Occipital lobe (tissue), 3 donors: ENCODE measurements at places on chromosomes 1 and 21. TPM values are rescaled to one million over a fixed set of nuclear protein-coding genes. Genes with fewer than 3 reads are reported as not detected.

Gene LRRC39
- total RNA-seq = 8.0 TPM

Gene CDC42BPA
- total RNA-seq = 202 TPM

Gene BRDT
- not detected for total RNA-seq

Gene C1orf185
- total RNA-seq = not detected

- DNase-seq = no peak
Measured at GRCh38 chr1:33005117-33005837, 31.4 kb downstream of the AK2 start.

- no peak for DNase-seq
Measured at GRCh38 chr1:2481885-2482284, 5.8 kb downstream of the PLCH2 start.

DNA sequence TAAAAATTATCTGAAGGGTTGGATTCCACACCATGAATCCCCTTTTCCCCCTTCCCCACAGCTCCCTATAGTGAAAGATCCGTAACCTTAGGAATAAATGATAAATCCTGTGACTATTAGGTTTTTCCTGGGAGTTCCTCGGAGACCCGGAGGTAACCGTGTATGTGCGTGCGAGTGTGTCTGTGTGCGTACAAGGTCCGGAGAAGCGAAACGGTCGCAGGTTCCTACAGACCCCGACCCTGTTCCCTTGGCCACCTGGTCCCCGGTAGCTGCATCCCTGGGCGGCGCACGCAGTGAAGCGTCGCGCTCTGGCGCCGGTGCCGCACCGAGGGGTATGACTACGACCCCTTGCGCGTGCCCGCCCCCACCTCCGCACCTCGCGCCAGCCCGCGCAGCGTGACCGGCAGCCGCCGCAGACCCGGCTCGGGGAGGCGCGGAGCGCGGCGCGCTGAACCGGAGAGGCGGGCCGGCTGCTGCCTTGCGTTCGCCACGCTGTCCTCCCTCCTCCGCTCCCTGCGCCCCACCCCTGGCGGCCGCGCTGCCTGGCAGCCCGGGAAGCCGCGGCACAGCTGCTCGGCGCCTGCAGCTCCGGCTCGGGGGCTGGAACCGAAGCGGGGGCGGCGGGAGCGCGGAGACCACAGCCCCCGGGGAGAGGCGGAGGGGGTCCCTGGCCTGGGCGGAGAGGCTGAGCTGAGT, at the start of gene AK5:
Gene AK5 (plus strand): TSS at position 529 of the 696 bp plus-strand sequence. CDS start 295 bp downstream, outside the sequence.
- peak; percentile 55 for DNase-seq

GRCh38 chr1:179217943-179218507, 11.5 kb downstream of the ABL2 start:
- no peak for DNase-seq

DNA sequence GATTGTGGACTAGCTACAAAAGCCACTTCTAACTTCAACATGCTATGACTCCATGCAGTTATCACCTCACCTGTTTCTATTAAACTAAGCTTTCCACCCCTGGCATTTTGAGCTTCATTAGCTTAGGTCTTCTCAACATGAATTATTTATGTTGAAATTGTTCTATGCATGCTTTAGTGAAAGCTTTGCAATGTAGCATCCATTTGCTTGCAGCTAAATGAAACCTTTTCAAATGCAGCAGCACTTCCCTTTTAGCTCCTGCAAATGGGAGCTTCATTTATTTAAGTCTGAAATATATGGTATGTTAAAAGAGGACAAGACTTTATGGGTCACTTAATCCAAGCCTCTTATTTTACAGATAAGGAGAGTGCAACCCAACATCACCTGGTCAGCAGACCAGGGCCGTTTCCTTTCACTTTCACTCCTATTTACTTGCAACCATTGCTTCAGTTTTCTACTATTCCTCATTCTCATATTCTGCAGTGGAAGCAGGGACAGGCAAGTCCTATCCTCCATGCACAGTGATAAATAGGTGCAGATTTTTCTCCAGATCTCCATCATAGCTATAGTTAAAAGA, 56.4 kb upstream of the SAMSN1 start:
- DNase-seq = no peak

DNA sequence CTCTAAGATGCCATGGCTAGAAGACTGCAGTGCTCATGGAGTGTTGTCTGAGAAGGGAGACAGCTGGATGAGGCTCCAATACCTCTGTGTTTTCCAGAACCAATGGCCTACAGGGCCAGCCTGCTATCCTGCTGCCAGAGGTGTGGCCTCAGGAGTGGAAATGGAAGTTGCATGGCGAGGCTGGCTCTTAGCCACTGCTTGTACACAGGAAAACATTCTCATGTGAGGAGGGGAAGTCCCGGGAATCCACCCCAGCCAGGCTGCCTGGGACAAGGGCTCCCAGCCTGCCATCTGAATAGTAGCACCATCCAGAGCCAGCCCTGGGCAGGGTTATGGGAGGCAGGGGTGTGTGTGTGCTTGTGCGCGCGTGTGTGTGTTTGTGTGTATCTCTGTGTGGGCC, 56.5 kb downstream of the SDC3 start:
- DNase-seq = no peak
